ENCODE measurements at places on chromosomes 12 and 14. TPM values are rescaled to one million over a fixed set of nuclear protein-coding genes. Genes with fewer than 3 reads are reported as not detected.

Gene CELA1
- total RNA-seq, result not detected

Gene P2RX2
- 0.96 TPM for total RNA-seq

DNA sequence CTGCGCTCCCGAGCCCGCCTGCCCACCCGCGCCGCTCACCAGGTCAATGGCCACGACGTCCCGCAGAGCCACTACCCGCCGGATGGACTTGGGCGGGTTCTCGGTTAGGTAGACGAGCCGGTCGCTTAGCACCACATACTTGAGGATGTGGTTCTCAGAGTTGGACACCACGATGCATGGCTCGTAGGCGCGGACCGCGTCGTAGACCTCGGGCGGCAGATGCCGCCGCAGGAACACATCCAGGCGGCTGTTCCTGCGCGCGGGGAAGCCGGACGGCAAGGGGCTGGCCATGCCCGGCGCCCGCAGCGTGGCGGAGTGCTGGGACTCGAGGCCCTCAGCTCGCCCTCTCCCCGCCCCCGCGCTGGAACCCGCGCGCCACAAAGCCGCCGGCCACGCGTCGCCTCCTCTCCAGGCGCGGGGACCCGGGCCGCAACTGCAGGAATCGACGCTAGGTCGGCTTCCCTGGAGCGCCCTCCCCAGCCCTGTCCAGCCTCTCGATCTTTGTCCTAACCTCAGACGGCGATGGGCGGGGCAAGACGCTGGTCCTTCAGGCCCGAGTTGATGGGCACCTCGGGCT lies at the start of gene C12orf56:
Gene C12orf56 (minus strand): TSS at position 484 of the 577 bp plus-strand sequence. CDS start 193 bp downstream, at position 291.
- peak within 1 kb of the TSS; percentile 30 for H3K4me3 ChIP-seq
- H3K4me1 ChIP-seq, result no peaks in the 10 kb centered on the region
- H3K27ac ChIP-seq, result no peak within 1 kb of the TSS
- H3K36me3 ChIP-seq, result no peaks in the 10 kb centered on the region
- peaks cover 40% of the 10 kb centered on the region for H3K27me3 ChIP-seq

DNA sequence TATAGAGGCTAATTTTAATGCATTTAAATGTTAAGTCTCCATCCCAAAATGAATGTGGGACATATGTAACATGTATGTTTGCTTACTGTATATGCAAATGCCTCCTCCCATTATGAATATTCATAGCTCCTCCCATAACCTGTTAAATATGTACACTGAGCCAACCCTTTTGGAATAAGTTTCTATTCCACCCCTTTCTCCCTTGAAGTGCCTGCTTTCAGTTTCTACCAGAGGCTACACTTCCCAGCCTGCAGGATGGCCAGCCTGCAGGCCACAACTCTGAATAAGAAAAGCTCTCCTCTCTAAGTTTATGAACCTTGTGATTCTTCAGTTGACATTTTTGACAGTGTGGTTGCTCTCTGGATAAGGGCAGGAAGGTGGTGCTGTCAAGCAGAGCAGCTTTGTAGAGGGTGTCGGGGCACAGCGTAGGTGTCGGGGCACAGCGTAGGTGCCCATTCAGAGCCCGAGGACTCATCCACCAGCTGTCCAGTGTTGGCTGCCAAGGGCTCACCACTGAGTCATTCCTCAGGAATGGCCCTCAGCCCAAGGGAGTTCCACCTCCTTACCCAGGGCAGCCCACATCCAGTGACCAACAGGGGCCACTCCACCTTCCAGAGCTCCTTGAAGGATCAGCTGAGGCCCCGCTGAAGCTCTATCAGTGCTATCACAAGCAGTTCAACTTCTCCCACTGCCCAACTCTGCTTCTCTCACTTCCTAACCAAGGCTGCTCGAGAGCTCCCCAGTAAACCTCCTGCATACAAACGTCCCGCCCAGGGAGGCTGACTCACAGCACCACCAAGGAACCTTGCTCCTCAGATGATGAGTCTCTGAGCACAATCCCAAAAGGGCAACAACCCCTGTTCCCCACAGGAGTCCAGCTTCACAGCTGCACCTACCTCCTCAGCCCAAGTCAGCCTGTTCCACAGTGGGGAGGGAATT lies 31.4 kb downstream of the VWF start:
- H3K36me3 ChIP-seq, result no peaks in the 10 kb centered on the region
- H3K27ac ChIP-seq, result peak overlapping the region; percentile 8
- H3K27me3 ChIP-seq, result peaks cover 5% of the 10 kb centered on the region
- H3K4me3 ChIP-seq, result no peak overlapping the region

DNA sequence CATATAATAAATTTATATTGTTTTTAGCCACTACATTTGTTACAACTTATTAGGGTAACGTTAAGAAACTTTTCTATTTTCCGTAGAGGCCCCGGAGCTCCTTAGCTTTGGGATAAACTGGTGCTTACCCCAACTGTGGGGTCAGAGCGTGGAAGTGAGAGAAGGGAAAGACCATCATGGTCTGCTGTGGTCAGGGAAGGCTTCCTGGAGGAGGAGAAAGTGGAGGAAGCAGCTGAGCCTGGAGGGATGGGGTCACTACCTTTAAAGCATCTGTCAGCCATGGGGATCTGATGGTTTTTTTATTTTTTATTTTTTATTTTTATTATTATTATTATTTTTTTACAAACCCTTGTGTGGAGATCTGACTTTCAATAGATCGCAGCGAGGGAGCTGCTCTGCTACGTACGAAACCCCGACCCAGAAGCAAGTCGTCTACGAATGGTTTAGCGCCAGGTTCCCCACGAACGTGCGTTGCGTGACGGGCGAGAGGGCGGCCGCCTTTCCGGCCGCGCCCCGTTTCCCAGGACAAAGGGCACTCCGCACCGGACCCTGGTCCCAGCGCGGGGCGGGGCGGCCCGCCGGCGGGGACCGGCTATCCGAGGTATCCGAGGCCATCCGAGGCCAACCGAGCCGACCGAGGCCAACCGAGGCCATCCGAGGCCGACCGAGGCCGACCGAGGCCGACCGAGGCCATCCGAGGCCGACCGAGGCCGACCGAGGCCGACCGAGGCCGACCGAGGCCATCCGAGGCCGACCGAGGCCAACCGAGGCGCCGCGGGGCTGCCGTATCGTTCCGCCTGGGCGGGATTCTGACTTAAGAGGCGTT lies 1101.2 kb upstream of the TMEM132C start:
- H3K27ac ChIP-seq, result peak overlapping the region; percentile 73
- H3K36me3 ChIP-seq, result no peaks in the 10 kb centered on the region
- peak; percentile 88 for DNase-seq
- peak overlapping the region; percentile 37 for H3K4me3 ChIP-seq
- no peaks in the 10 kb centered on the region for H3K27me3 ChIP-seq
- no peaks in the 10 kb centered on the region for H3K4me1 ChIP-seq

DNA sequence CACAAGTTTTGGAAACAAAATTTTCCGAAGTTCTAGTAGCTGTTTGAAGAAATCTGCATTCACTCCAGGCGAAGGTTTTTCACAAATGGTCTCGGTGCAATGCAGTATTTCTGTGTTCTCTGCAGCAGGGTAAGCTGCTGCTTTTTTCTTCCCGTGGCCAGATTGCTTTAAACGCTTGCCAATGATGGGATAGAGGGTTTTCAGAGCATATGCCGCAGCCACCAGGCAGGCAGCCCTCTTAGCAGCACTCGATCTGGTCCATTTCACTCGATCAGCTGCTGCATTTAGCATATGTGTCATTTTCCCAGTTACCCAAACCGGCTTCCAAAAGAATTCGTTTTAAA lies 315 bp downstream of the ABCD2 start:
- H3K27ac ChIP-seq, result peak overlapping the region; percentile 82
- H3K4me3 ChIP-seq, result peak overlapping the region; percentile 52
- H3K4me1 ChIP-seq, result peaks cover 8% of the 10 kb centered on the region
- DNase-seq, result peak; percentile 15
- H3K36me3 ChIP-seq, result no peaks in the 10 kb centered on the region

All from transverse colon (tissue), 4 donors.